ENCODE measurements at places on chromosomes 12 and 14.

- no peak for DNase-seq
Observed at GRCh38 chr14:101235335-101236103, 325.8 kb upstream of the DIO3 start.

DNA sequence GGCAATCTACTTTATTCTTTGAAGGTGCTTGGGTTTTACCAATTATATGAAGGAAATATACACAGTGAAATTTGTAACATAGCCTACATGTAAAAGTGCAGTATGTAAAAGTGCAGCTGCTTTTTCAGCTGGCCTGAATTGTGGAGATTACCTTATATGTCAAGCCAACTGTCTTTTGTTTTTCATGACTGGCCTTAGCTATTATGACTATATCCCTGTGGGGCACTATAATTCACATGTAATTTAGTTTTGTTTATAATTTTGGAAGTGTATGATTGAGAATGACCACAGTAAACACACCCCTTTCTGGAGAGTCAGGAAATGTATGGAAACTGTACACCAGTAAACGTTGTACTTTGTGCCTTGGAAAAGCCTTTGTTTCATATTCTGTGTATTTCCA is 435.0 kb upstream of the STXBP6 start:
- no peak for DNase-seq

DNA sequence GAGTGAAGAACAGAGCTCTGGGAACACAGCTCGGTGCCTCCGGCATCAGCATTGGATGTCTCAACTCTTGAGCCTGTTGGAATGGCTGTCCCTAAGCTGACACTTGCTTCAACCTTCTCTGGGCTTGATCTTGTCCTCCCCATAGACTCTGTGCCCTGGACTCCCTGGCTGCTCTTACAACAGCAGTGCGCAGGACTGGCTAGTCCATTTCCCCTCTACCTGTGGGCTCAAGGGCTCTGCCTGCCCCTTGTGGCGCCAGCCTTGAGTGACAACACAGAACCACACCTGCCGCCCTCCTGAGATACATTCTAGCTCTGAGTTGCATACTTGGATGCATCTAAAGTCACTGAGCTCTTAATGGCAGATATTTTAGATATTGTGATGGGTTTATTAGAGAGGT is 6.2 kb downstream of the CRADD start:
- DNase-seq: no peak

GRCh38 chr12:94245631-94246383 is 97.4 kb downstream of the PLXNC1 start:
- DNase-seq: no peak

DNA sequence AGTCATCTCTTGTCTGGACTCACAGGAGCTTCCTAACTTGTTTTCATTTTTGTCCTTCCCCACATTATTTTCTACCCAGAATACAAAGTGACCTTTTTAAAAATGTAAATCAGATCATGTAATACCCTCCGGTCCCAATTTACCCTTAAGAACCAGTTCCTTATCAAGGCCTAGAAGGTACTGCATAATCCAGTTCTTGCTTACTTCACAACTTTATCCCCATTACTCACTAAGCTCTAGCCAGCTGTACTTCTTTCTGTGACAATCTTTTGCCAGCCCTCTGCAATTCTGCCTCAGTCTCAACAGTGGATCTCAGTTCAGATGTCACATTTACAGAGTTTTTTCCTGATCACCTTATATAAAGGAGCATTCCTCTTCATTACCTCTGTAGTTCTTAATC is 11.6 kb downstream of the RAP1B start:
- no peak for DNase-seq

Data from stimulated activated CD8-positive, alpha-beta memory T cell treated with anti-CD3 and anti-CD28 coated beads, Interleukin-7, amount 100 ng/mL, for 1 hour (primary cell).